Activated CD4-positive, alpha-beta T cell treated with anti-CD3 and anti-CD28 coated beads for 48 hours (primary cell): ENCODE measurements at places on chromosomes 7 and 10.

DNA sequence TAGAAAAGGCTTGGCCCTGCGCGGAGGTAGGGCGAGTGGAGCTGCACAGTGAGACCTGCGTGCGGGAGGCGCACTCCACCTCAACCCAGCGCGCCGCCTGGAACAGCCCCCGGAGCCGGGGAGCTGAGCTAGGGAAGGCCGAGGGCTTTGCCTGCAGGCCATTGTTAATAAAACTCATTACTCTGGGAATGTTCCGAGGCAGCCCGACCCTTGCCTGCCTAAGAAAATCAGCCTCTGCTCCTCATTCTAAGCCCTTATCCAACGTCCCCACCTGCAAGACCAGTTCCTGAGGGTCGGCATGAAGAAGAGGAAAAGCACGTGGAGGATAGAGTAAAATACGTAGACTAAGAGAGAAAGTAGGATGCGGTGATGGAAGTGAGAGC lies 55.3 kb downstream of the C7orf25 start:
- DNase-seq = no peak

GRCh38 chr7:32091608-32092210 lies 21.5 kb upstream of the PDE1C start:
- DNase-seq = no peak

DNA sequence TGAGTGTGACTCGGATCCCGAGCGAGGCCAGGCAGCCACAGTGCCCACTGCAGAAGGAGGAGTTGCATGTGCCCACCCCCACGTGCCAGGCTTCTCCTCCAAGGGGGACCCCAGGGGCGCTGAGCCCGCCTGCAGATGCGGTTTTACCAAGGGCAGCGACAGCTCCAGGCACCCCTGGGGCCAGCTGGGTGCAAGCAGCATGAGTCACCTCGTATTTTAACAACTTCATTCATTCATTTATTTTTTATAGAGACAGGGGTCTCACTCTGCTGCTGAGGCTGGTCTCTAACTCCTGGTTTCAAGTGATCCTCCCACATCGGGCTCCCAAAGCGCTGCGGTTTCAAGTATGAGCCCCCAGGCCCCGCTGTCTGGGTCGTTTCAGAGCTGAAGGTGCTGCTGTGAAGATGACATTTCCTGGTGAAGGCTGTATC lies 1.3 kb upstream of the FOXL3 start:
- DNase-seq = no peak

DNA sequence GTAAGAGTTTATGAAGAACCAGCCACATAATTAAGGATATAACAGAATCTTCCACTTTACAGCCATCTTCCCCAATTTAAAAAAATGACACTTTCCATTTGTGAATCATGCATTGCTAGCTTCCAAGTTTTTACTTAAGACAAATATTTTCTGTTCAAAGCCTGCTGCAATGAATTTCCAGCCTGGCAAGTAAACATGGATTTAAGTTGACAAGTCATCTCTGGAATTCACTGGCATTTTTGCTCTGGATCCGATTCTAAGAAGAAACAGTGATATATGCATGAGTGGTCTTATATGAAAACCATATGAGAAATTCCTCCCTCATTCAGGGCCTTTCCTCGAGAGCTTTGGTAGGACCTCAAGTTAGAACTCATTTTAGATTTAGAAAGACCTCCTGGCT lies 116.1 kb upstream of the CDCA7L start:
- DNase-seq = no peak

GRCh38 chr7:140235114-140235513 lies 58.3 kb upstream of the KDM7A start:
- no peak for DNase-seq
